Suppressor macrophage (primary cell): ENCODE measurements at places on chromosomes 1 and 21.

DNA sequence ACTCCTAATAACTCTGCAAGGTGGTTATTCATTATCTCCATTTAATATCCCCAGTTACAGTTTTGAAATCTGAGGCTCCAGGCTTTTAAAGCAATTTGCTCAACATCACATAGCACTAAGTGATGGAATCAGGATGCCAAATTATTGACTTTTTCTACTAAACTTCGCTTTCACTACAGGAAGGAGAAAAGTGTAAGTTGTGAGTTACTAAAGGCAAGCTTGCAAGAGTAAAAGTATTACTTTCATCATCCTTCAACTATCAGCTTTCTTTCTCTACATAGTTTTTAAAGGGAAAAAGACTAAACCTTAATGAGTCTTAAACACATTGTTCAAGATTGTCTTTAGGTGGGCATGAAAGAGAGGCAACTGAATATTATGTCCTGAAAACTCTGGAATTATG lies 1.8 kb downstream of the OSBPL9 start:
- no peak for DNase-seq

GRCh38 chr21:25912402-25912746 lies 177.6 kb downstream of the GABPA start:
- no peak for DNase-seq

- no peak for DNase-seq
Measured at GRCh38 chr1:189880135-189880534, 597.5 kb downstream of the BRINP3 start.

- DNase-seq = peak; percentile 1
Measured at GRCh38 chr1:73674945-73675561, 522.9 kb downstream of the LRRIQ3 start.

- no peak for DNase-seq
Measured at GRCh38 chr1:154987326-154987725, 4.2 kb downstream of the FLAD1 start.

- DNase-seq = no peak
Measured at GRCh38 chr1:46665983-46666382, 2.2 kb downstream of the ATPAF1 start.

DNA sequence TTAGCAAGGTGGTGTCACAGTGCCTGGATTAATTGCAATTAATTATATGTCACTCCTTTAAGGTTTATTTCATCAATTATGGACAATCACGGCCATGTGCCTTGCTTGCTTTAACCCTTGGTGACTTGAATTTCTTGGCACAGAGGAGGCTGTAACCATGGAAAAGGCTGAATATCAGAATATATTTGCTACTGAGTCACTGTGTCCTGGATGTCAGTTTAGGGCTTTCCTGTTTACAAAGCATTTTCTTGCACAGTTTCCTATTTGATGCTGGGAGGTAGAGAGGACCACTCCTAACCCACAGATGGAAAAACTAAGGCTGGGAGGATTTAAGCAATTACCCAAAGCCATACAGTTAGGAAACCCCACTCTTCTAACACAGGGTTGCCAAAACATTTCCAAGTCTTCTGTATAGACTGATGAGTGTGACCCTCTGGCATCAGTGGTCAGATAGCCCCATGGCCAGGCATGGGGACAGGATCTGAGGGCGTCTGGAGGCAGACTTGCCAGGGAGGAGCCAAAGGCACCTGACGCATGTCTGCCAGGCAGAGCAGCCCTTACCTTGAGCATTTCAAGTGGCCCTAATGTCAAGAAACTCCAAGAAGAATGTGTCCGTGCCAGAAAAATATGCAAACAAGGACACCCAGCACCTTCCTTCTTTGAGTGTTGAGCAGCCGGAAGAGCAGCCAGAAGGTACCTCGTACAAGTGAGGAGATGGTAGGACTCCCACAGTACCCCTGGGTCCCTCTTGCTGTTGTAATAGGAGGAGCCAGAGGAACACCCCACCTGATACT lies 34.4 kb downstream of the KCNN3 start:
- DNase-seq = no peak

- no peak for DNase-seq
Measured at GRCh38 chr1:26731233-26731902, 35.6 kb downstream of the ARID1A start.

DNA sequence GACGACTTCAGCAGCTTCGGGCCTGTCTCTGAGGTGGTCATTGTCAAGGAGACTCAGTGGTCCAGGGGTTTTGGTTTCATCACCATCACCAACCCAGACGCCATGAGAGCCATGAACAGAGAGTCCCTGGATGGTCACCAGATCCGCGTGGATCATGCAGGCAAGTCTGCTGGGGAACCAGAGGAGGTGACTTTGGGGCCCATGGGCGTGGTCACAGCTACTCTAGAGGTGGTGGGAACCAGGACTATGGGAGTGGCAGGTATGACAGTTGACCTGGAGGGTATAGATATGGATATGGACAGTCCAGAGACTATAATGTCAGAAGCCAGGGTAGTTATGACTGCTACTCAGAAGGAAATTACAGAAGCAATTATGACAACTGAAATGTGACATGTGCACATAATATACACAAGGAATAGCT lies 19.3 kb upstream of the METTL13 start:
- no peak for DNase-seq

DNA sequence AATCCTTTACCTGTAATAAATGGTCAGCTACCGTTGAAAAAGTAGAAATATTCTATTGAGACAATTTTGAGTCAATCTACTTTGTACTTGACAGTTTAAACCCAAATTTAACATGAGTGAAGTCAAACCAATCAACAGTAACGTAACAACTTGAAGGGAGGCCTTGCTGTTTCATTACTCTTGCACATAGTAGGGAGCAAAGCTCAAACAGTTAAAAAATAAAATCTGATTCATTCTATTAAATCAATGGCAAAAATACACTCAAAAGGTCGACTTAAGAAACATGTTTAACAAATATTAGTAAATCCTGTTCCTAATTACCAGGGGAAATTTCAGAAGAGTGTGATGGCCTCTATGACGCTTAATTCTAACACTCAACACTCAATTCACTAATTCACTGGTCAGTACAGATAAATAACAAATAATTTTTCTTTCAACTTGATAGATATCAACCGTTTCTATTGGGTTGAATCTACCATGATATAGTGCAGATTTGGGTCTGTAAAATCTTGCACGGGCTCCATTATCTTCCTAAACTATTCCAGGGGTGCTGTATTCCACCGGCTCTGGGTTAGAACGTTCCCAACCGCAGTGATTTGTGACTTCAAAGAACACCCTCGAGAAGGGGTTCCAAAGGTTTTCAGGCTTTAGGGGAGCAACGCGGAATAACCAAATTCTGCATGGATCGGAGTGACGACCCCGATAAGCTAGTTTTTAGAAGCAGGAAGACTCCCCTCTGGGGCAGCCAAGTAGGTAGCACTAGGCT lies 1.4 kb downstream of the TARBP1 start:
- DNase-seq = peak; percentile 10

DNA sequence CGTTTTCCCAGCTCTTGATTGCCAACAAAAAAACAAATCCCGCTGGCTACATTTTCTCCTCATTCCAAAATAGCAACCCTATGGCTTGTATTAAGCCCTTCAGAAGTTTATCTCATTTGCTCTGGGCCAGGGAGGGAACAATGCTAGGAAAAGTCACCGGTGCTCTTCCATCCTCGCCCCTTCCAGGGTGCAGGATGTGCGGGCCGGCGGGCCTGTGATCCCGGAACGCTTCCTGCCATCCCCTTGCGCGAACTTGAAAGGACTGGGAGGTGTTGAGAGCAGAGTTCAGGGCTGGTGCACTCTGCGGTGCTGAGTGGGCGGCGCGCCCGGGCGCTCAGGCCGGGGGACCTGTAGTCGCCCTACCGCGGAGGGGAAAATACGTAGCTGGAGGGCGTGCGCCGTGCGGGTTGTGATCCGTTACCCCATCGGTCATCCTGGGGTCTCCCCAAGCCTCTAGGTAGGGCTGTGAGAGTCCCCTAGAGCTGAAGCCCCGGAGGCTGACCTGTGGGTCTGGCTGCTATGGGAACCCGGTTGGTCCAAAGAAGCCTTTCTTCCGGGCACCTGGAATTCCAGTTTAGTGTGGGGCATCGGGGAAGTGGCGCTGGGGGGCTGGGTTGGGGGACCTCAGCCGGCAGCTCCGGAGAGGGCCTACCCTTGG lies 13.1 kb downstream of the NR5A2 start:
- DNase-seq = no peak

DNA sequence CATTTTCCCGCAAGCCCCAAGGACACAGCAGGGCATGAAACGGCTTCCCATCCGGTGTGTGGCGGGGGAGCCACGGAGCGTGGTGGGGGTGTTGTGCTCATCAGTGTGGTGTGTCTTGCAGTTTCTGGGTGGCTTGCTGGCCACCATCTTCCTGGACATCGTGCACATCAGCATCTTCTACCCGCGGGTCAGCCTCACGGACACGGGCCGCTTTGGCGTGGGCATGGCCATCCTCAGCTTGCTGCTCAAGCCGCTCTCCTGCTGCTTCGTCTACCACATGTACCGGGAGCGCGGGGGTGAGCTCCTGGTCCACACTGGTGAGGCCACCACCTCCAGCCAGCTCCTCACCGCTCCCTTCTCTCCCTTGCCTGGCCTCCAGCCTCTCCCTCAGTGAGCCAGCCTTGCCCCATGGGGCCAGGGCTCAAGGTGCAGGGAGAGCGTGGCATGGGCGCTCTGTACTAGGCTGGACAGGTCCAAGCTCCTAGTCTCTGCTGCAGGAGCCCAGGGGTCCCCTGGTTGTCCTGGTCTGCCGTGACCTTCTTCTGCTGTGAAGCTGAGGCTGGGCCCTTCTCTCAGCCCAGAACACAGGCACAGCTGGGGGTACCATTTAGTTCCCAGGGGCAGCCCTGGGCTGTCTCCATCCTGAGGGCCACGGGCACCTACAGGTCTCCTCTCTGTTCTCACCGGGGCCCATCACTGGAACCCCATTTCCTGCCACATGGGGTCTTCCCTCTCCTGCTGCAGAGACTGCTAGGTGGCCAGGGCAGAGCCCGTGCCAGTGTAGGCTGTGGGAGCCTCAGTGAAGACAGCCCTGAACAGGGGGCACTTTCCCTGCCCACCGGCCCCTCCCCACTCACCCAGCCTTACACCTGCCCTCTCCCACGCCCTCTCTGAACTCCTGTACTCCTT lies 12.6 kb downstream of the AGTRAP start:
- DNase-seq = no peak

DNA sequence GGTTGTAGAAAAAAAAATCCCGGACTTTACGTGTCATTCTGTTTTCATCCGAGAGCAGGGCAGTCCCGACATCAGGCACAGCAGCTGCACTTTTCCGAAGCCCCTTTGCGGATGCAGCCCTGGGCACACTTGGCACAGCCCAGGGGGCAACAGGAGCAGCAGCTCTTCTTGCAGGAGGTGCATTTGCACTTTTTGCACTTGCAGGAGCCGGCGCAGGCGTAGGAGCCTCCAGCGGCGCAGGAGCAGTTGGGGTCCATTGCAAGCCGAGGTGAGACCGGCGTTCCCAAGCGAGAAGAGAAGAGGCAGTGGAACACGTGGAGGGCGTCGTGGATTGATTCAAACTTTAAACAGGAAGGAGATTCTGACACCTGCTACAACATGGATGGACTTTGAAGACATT lies at the start of gene MT1HL1:
TSS of gene MT1HL1 (minus strand) at position 326 of the 400 bp plus-strand sequence. CDS start at position 257, 69 bp downstream.
- DNase-seq = no peak

DNA sequence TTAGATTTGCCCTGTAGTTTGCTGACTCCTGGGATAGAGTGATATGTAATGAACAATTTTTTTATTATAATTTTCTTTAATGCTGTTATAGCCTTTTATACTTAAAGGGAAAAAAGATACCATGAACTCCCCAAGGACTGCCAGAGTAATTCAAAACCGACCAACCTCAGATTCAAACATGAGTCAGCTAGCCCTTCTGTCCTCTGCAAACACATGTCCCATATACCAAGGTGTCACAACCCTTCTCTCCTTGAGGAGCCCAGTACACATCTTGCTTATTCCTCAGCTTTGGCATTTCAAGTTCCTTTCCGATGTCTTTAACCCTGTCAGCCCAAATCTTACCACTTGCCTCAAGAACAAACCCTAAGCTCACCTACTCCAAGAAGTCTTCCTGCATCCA lies 184.9 kb downstream of the KCNH1 start:
- no peak for DNase-seq

DNA sequence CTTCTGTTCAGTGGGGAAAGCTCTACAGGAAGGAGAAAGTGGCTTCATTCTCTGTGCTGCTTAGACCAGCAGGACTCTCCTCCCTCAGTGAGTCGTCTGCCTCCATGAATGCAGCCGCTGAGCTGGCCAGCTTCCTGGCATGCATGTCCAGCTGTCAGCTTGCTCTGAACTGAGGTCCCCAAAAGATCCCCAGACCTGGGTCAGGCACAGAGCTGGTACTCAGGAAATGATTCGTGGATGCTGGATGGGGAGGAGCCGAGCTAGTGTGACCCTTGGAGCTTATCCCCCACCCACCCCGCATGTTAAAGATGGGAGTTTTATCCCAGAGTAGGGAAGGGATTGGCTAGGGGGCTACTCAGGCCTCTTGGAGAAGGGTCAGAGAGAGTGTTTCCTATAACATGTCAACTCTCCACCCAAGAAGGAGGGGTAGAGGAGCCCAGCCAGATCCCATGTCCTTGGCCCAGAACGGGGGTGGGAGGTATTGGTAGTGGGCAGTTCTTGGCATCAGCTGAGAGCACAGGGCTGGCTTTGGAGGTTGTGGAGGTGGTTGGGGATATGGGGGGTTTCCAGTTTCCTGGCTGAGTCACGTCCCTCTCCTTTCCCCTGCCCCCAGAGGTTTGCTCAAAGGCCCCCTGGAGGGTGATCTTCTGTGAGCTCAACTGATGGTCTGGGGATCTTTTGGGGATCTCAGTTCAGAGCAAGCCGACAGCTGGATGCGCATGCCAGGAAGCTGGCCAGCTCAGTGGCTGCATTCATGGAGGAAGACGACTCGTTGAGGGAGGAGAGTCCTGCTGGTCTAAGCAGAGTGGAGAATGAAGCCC lies 110.1 kb downstream of the FOXD2 start:
- DNase-seq = no peak

DNA sequence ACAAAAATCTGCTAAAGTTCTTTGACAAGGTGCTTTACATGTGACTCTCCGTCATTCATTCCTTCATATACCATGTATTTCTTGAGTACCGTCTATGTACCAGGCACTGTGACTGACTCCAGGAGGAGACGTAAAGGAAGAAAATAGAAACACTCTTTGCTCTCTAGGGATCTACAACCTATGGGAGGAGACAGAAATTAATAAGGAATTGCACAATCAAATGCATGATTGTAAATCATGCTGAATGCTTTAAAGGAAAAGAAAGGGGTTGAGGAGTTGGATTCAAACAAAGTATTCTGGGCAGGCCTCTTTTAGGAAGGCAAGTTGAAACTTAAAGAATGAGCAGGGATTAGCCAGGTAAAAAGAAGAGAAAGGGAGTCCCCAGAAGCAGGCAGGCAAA lies 239.1 kb upstream of the FGGY start:
- DNase-seq = no peak
